ENCODE measurements at places on chromosomes 5 and 9.

DNA sequence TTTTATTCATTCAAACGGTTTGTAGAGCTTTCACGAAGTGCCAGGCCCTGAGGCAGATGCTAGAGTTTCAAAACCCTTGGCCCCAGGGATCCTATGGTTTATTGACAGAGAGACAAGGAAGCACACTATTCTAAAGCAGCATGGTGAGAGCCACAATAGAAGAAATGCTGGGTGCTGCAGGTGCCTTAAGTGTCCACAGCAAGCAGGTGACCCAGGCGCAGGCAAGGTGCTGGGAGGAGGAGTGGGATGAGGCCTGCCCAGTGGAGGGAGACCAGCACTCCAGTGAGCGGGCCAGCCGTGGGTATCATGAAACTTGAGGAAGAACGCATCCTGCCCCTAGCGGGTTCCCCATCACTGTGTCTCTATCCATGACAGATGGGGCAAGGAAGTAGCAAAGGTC is 71.0 kb downstream of the OSMR start:
- no peak for DNase-seq

DNA sequence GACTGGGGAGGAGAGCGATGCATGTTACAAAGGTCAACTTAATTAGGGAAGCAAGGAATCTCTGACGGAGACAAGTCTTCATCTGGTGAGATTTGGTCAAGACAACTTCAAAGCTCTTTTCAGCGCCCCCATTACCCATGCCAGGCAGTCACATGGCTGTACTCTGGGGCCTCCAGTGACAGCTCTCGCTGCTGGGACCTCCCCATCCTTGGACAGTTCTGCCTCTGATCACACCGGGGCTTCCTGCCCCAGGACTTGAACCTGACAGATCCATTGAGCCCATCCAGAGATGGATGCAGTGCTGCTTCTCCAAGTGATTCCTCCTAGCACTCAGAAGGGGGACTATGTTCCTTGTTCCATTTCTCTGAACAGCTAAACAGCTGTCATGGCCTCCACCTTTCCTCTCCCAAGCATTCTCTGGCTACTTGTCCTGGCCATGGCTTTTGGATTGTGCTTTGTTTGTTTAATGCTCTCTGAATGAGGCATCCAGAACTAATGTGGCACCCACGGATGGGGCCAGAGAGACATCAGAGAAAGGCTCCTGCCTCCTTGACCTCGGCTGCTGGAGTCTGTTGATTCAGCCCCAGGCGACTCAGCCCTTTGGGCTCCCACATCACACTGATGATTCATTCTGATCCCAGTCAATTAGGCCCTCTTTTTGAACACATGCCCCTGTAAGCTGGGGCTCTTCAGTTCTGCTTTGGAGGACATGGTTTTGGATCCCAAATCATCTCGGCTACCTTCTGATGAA is 122.1 kb upstream of the ADAMTS16 start:
- DNase-seq, result no peak

DNA sequence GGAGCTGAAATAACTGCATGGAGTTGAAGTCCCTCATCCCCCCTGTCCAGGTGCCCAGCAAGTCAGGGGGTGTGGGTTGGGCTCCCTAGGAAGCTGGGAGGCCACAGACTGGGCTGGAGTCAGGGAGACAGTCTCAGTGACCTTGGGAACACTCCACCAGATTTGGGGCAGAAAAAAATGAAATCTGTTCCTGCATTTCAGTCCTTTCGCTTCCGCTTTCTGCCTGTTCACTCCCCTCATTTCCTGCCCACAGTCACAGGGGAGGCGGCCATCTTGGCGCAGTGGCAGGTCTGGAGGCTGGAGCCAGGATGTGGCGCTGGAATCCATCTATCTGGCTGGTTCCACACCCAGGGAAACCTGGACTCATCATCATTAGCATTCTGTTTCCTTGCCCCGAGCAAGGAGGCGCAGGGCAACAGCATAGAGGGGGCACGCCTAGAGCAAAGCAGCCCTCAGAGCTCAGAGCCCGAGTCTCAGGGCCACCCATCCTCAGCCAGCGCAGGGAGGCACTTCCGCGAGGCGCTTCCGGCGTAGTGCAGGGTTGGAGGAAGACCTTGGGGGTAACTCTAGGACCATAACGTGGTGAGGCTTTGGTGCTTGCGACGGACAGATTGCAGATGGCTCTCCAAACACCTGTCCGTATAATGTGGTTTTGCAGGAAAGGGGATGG is 86.2 kb upstream of the HSPA9 start:
- DNase-seq, result no peak

GRCh38 chr5:138371454-138371853 is 19.0 kb downstream of the KDM3B start:
- DNase-seq, result no peak

- no peak for DNase-seq
These were observed 240.3 kb downstream of the TLE4 start for GRCh38 chr9:79812099-79812498.

DNA sequence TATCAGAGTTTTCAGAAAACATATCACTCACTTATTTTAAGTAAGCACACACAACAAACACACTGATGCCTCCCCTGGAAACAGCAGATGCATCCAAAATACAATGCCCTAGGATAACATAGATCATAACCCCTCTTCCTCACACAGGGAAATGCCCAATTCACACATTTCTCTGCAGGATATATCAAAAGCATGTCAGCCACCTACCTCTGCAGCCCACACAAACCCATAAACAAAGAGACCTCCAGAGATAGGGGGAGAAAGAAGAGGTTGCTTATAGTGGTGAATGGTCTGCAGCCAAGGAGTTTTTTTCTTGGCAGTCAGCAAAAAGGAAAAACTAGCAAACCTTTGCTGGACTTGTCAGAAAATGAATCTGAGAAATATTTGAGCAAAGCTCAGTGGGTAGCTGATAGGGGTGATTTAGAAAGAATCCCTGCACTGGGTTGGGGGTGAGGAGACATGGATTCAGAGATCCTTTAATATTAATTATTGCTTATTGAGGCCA is 36.1 kb downstream of the ABLIM3 start:
- no peak for DNase-seq

DNA sequence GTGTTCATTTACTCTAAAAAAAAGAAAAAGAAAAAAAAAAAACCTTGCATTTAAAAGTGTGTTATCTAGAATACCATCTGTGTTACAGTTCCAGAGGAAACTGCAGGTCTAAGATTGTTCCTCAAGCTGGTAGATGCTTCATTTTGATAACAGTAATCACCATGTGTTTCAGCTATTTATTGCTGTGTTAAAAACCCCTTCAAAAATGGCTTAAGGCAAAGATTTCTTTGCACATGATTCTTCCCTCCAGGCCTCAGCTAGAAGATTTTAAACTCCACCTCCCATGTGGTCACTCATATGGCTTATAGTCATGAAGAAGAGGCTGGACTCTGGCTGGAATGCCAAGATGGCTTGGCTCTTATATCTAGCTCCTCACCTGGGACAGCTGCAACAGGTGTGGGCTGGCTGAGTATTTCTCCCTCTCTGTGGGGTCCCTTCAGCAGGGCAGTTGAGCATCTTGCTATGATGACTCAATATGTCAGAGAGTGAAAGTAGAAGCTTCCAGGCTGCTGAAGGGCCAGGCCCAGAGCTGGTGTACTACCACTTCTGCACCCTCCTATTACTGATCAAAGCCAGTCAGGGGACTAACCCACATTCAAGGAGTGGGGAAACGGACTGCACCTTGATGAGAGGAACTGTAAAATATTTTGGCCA is 920.4 kb upstream of the DMAC1 start:
- no peak for DNase-seq

DNA sequence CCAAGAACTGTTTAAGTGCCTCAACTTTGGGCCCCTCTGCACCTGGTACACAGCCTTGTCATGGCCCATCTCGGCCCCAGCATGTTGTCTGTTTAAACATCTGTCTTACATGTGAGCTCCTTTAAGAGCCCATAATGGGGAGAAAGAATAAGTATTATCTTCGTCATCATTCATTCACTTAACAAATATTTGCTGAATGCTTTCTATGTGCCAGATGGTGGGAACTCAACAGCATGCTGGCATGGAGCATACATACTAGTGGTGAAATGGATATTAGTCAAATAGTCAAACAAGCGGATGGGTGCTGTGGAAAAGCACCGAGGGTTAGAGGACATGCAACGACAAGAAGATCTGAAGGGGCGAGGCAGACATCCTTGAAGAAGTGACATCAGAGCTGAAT is 54.5 kb downstream of the GABBR2 start:
- no peak for DNase-seq

GRCh38 chr9:115034801-115035200 is 83.2 kb downstream of the TNC start:
- DNase-seq, result no peak

- no peak for DNase-seq
These were observed 21.2 kb downstream of the COL15A1 start for GRCh38 chr9:98964911-98965336.

DNA sequence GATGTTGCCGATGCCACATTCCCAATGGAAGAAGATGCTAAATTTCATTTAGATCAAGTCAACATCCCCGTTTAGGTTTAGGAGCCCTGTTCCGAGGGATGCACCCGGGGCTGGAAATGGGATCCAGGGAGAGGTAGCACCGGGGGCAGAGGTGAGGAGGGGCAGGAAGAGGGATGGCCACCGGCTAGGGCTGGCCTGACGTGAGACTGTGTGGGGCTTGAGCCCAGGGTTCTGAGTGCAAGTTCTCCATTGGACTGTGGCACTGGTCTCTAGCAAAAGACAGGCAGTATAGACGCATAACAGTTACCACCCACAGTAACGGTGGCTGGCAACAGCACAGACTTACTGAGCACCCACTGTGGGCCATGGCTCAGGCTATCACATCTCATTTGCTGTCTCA is 209.0 kb upstream of the MVB12B start:
- DNase-seq, result no peak

GRCh38 chr5:177997846-177998245 is 1.8 kb upstream of the PROP1 start:
- DNase-seq, result no peak

- no peak for DNase-seq
These were observed 163.3 kb upstream of the DAPK1 start for GRCh38 chr9:87334366-87334765.

DNA sequence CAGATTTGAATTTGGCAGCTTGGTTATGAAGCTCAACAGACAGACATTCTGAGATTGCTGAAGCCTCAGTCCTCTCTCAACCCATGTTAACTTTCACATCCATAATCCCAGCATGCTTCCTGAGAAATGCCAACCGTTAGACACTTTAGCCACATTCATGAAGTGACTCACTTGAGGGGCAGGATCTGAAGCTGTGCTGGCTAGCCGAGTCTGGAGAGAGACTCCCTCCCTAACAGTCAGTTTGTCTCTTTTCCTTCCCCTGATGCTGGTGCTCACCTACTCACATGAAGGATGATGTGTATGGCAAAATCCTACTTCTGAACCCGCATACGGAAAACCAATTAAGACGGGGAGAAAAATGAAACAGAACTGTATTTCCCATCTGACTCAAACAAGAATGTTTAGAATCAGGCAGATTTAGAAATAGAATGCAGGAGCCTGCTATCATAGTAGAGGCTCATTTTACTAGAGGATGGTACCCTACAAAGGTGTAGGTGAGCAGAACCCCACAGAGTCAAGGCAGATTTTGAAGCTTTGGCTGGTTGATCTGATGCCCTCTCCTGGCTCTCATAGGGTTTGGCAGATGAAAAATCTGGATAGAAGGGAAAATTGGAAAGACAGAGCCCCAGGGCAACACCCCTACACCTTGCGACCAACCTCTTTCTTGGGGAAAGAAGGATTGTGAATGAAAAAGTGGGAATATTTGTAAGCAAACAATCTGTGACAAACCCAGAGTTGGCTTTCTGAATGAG is 150.9 kb upstream of the LHFPL2 start:
- DNase-seq, result no peak

- no peak for DNase-seq
These were observed 27.0 kb downstream of the IARS1 start for GRCh38 chr9:92266486-92266885.

GRCh38 chr9:72898784-72899733 is 53.8 kb downstream of the ALDH1A1 start:
- DNase-seq, result no peak

- DNase-seq, result peak; percentile 2
These were observed 2.8 kb downstream of the CDH10 start for GRCh38 chr5:24642022-24642421.

GRCh38 chr9:78150312-78150982 is 85.4 kb upstream of the CEP78 start:
- no peak for DNase-seq

DNA sequence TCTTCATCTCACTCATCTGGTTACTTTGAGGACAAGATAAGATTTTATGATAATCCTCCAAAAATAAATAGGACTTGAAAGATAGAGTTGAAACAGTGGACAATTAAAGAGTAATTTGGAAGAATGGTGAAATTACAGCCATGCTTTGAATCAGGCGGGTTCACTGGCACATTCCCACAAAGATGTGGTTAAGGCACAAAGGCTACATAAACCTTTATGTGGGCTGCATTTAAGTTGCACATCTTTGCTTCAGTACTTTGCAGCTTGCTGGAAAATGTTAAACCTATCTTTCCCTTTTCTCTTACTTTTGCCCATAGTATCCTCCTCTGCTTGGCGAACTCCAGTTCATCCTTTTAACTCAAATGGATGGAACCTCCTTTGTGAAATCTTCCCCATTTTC is 92.2 kb upstream of the TNFAIP8 start:
- no peak for DNase-seq

DNA sequence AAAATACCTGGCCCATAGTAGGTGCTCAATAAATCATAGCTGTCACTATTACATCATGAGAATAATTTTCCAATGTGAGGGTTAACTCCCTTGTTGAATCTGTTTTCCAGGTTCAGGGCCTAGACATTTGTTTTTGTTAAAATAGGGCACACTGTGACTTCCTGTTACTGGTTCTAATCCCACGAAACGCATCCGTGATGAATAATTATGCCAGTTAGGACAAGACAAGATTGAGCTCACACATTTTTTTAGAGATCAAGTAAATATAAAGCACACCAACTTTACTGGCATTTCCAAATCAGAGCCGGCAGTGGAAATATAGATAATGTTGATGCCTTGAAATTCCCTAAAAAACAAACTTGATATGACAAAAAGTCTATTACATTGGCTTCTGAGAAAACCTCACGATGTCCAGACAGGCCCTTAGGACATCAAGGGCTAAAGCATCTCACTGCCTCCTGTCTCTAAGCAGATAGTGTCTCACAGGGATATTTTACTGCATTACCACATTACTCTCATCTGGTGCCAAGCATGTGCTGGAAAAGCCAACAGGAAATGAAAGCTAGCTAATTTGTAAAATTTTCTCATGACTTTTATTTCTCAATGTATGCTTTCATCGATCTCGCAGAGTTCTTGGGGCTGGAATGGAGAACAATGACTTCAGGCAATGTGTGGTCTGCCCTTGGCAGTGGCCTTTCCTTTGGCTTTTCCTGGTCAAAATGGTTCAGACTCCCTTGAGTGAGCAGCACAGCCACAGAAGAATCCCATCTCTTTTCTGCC is 414.3 kb upstream of the PAPPA start:
- DNase-seq, result no peak

GRCh38 chr9:134835448-134835847 is 45.2 kb upstream of the FCN2 start:
- DNase-seq, result no peak

DNA sequence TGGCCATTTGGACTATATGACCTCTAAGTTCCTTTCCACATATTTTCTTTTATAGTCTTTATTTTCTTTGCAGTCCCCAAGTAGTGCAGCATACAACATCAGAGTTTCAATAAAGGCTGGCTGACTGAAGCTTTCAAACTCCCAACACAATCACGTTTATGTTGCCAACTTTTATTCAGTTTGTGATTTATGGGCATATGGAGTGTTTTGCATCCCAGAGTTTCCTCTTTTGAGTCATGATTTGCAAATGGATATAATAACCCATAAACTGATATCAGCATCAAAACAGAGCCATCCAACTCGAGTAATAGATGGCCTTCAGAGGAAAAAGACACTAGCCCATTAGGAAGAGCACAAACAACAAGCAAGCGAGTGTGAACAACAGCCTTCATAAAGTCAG is 414.0 kb downstream of the ELAVL2 start:
- DNase-seq, result no peak

All from activated CD4-positive, alpha-beta T cell treated with anti-CD3 and anti-CD28 coated beads, Interleukin-2, Interleukin-6, amounts not matched to agents 100 ng/mL and 50 ng/mL, durations not matched to agents 16 hours and 8 hours (primary cell).